ENCODE measurements at places on chromosomes 12 and 14.

GRCh38 chr12:80843969-80844368, 93.8 kb downstream of the LIN7A start:
- no peak for DNase-seq

GRCh38 chr12:103505371-103506236, 9.8 kb upstream of the C12orf42 start:
- DNase-seq = no peak

- no peak for DNase-seq
These were observed 768 bp downstream of the CEP170B start for GRCh38 chr14:104865631-104866441.

DNA sequence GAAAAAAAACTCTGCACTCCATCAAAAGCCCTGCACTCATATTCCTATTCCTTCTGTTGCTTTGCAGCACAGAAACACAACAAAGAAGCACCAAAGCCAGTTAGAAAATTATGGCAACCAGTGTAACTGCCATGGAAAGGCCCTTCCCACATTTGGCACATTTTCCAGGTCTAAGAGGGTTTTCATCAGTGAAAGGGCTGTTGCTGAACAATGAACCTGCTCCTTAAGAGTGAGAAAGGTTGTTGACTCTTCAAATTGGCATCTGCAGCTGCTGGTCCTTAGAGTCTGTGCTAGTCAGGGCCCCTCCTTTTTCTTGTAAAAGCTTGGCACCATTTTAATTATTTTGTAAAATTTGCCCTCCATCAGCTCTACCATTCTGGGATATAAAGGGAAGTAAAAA, 378.7 kb upstream of the KITLG start:
- DNase-seq = no peak

- DNase-seq = no peak
These were observed 4.9 kb downstream of the PEBP1 start for GRCh38 chr12:118140825-118141224.

DNA sequence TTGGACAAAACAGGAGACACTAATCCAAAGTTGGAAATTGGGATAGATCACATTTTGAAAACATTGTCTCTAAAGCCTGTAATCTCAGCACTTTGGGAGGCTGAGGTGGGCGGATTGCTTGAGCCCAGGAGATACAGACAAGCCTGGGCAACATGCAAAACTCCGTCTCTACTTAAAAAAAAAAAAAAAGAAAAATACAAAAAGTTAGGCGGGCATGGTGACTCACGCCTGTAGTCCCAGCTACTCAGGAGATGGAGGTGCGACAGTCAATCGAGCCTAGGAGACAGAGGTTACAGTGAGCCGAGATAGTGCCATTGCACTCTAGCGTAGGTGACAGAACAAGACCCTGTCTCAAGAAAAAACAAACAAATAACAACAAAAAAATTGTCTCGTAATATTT, 152.1 kb downstream of the MGAT4C start:
- no peak for DNase-seq

- DNase-seq = no peak
These were observed 472.6 kb upstream of the ATP2B1 start for GRCh38 chr12:90181216-90181615.

DNA sequence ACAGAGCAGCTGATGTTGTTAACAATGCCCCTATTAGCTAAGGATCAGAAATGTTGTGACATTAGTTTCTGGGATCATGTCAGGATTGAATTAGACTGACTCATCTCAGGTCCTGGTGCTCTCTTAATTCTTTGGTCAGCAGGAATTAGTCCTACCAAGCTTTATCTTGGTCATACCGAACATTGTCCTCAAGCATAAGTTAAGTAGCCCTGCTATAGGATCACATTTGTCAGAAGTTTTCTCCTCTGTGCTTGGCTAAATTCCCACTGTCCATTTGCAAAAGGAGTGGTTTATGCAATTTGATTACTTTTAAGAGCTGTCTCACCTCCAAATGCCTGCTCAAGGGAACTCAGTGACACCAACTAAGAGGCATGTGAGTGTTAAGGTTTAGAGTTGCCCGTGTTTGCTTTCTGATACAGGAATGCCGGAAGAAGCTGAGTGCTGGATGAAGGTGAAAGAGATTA, 48.4 kb upstream of the IFNG-AS1 start:
- DNase-seq = no peak

GRCh38 chr12:64696080-64696741, 63.0 kb downstream of the GNS start:
- no peak for DNase-seq

- DNase-seq = no peak
These were observed 2.1 kb upstream of the TUBA1A start for GRCh38 chr12:49190974-49191373.

DNA sequence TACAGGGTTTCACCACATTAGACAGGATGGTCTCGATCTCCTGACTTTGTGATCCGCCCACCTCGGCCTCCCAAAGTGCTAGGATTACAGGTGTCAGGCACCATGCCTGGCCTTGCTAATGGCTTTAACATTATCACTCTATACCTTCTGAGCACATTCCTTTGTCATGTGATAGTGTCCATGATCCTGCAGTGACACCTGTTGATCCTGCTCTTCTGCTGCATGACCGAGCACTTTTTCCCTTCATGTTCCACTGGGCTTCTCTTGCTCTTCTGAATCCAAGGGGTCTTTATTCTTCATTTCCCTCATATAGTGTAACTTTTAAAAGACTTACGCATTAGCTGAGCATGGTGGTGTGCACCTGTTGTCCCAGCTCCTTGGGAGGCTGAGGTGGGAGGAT, 11.6 kb downstream of the ZNF268 start:
- DNase-seq = no peak

DNA sequence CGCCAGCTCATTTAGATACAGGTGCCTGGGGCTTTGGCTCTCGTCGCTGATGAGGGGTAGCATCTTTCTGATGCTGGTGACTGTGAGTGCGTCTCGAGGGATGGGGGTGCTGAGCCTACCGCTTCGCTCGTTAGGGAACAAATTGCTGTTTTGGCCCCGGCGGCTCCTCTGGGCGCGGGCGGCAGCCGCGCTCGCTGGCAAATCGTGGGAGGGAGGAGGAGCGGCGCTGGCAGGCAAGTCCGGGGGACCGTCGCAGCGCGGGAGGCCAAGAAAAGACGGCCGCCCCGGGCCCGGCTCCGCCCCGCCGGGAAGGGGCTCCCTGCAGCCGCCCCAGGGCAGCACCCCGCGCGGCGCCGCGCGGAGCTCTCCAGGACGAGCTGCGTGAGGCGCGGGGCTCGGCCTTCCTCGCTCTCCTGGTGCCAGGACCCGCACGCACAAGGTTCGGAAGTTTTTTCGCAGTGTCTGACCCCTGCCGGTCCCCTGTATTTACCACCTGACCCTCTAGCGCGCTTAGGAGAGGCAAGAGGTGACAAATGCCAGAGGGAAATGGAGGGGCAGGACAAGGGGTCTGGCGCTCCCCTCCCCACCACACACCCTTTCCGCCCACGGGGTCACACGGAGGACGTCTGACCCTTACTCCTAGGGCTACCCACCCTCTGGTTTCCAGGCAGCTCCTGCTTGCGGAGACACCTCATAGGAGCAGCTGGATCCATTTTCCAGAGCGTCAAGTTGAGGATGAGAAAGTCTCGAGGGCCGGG, 899 bp upstream of the KCNH3 start:
- peak; percentile 4 for DNase-seq

GRCh38 chr12:23891115-23891514, 58.4 kb downstream of the SOX5 start:
- DNase-seq = no peak

DNA sequence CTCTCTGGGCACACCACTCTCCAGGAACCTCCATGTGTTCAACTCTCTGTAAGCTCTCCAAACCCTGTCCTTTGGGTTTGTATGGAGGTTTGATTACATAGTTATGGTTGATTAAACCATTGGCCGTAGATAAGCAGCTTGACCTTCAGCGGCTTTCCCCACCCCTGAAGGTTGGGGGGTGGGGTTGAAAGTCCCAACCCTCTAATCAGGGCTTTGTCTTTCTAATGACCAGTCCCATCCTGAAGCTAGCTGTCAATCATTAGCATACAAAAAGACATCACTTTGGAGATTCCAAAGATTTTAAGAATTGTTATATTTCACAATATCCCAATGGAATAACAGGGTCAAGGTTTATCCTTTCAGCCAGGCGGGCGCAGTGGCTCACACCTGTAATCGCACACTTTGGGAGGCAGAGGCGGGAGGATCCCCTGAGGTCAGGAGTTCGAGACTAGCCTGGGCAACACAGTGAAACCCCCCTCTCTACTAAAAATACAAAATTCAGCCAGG, 8.4 kb downstream of the FAM186A start:
- no peak for DNase-seq

GRCh38 chr12:356276-356988, 32.7 kb downstream of the KDM5A start:
- DNase-seq = no peak

Measured in T-helper 2 cell (primary cell).